IPS DF 19.7 (cell line): ENCODE measurements at places on chromosomes 1 and 21.

DNA sequence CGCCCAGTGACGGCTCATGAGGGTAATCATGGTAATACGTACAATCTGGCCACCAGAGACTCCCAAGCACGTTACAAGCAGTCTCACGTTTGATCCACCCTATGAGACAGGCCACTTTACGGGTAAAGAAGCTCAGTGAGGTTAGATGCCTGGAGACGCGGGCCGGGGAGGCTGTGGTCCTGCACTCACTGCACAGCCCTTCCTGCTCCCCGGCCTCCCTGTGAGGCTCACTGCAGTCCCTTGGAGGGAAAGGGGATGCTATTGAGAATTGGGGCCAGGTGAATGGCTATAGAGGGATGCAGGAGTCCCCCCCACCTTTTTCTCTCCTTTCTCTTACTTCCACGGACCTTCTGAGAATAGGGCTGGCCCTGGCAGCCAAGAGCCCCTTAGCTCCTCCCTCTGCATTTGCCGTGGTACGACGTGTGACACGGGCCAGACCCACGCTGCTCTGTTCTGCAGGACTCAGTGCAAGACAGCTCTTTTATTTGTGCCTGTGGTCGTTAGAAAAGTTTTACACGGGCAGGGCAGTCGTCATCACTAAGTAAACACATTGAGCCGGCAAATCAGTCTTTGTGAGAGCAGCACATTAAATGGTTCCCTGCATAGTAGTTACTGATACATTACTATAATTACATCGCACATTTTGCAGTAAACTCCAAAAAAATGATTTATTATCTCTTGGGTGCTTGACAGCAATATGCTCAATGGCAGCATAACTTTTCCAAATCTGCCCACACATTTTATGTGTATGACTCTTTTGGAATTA lies 18.8 kb downstream of the KIF26B start:
- DNase-seq: no peak

- DNase-seq: peak; percentile 17
Measured at GRCh38 chr1:15304708-15305467, 57.9 kb downstream of the FHAD1 start.

DNA sequence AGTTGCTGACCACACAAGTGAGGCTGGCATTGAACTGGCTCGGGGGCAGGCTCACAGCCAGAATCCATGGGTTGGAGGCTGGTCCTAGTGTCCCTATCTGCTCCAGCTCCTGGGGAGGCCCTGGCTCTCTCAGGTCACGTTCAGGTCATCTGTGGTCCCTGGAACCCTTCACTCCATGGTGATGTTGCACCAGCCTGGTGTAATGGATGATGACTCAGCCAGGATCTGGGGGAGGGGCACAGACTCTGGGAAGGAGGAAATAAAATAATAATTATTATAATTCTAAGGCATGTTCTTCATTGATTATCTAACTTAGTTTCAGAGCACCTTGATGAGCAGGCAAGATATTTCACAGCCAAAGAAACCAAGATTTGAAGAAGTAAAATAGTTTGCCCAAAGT lies 26.6 kb upstream of the FCRL4 start:
- no peak for DNase-seq

- DNase-seq: no peak
Measured at GRCh38 chr1:246280551-246280950, 226.5 kb downstream of the SMYD3 start.

DNA sequence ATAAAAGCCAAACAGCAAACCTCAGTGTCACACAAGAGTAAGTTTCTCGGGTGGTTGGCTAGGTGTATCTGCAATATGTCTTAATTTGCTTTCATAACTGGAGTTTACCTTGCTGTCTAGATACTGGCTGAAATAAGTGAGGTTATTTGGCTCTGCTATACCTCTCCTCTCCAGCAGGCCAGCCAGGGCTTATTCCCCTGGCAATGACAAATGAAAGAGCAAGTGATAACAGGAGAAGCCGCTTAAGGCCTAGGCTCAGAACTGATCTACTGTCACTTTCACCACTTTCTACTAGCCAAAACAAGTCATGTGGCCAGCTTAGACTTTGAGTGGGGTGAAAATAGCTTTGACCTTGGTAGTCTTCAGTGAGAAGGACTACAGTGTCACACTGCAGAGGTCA lies 4.8 kb upstream of the RPE65 start:
- DNase-seq: no peak

GRCh38 chr1:87880098-87880760 lies 551.5 kb downstream of the LMO4 start:
- DNase-seq: no peak

DNA sequence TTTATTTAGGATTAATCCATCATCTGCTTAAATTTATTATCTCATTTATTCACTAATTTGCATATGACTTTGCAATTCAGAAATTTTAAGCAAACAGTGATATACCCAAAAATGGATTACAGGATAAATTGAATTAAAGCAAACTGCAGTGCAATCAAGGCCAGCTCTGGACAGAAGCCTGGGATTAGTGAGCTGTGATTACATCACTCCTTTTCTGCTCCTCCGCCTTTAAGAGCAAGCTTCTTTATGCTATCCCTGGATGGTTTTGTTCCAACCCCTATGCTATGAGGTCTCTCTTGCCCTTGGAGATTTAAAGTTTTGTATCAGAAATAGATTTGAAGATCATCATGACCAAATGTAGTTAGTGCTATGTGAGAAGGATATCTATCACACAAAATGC lies 32.6 kb downstream of the GPR52 start:
- no peak for DNase-seq

DNA sequence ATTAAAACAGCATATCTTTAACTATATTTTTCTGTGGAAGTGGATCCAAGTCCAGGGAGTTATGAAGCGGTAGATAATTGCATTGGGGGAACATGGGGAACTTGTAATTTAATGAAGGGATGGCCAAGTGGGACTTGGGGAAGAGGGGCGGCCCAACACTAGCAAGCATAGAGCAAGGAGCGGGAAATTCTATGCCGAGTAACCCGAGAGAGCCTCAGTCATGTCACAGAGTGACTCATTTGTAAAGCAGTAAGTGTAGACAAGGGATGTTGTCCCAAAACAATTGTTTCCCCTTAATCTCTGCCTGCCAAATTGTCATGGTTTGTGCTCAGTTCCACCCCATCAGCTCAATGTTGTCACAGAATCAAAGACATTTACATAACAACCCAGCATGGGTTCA lies 620.1 kb downstream of the AJAP1 start:
- DNase-seq: no peak

DNA sequence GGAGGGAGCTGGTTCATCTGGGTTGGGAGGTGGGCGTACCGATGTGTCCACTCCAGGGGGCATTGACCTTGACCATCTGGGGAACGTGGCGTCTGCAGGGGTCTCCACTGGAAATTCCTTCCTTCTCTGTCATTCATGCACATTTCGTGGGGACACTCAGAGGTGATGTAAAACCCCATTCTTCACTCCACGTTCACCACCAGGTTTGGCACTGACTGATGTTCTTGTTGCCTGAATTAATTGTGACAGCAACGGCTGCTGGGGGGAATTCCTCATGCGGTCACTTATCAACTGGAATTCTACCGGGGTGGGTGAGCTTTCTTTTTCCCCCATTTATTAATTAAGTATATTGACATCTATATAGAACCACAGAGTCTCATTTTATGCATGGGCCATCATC lies 18.1 kb upstream of the POFUT2 start:
- no peak for DNase-seq

GRCh38 chr21:39637197-39637970 lies 24.6 kb downstream of the B3GALT5 start:
- no peak for DNase-seq

GRCh38 chr1:175209493-175209921 lies 16.9 kb upstream of the KIAA0040 start:
- DNase-seq: no peak

DNA sequence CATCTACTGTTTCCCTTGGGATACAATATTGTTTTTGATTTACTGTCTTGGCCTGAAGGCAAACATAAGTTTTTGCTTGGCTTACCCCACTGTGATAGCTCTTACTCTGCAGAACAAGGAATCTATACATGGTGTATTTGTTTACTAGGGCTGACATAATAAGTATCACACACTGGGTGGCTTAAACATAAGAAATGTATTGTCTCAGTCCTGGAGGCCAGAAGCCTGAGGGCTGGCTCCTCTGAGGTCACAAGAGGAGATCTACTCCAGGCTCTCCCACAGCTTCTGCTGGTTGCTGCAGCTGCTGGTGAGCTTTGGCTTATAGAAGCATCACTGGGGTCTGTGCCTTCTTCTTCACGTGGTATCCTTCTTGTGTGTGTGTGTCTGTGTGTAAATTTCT lies 30.7 kb upstream of the IGSF5 start:
- no peak for DNase-seq

DNA sequence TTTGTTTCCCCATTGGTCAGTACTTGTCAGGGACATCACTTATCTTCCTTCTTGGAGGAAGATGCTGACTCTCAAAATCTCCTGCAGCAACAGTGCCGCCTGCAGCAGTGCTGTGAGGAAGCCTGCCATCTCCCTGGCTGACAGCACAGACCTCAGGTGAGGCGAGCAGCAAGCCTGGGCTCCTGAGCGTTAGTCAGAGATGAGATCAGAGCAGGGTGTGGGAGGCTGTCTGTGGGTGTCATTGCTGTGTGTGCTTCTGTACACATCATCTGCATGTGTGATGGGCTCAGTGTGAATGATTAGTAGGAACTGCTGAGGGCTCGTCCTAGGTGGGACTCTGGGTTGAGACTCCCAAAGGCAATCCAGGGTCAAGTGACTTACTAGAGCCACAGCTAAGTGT lies 6.1 kb downstream of the STRIP1 start:
- DNase-seq: no peak

DNA sequence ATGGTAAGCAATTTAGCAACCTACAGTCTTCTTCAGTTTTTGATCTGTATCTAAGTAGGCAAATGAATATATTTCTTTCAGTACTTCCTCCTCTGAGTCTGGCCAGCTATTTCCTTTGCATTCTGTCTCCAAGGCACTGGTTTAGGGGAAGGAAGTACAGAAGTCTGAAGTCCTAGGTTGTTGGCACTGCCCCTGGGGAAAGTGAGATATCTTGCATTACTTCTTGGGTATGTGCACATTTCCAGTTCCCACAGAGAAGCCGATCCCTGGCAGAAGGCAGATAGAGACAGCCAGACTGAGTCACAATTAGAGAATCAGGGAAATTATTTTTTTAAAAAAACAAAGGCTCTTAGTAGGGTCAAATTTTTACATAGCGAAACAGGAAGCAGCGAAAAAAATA lies 98.8 kb downstream of the RASAL2 start:
- DNase-seq: no peak

DNA sequence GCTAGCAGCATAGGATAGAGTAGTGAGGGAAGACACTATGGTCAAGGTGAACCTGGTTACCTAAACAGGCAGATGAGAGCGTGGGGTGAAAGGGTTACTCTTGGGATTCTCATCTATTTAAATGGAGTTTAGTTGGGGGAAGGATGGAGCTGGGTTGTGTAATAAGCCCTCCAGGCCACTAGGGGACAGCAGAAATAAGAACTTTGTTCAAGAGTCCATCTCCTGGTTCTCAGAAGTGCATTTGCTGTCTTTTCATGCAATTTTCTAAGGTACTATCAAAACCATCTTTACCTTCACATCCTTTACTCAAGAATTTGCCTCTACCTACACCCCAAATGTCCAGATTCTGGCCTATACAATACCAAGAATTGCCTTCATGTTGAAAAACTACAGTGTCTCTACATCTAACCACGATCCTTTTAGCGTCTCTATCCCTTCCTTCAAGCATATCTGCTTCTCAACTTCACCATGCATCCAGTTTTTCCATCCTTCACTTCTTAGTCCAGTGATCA lies 28.0 kb downstream of the SLAMF1 start:
- no peak for DNase-seq

DNA sequence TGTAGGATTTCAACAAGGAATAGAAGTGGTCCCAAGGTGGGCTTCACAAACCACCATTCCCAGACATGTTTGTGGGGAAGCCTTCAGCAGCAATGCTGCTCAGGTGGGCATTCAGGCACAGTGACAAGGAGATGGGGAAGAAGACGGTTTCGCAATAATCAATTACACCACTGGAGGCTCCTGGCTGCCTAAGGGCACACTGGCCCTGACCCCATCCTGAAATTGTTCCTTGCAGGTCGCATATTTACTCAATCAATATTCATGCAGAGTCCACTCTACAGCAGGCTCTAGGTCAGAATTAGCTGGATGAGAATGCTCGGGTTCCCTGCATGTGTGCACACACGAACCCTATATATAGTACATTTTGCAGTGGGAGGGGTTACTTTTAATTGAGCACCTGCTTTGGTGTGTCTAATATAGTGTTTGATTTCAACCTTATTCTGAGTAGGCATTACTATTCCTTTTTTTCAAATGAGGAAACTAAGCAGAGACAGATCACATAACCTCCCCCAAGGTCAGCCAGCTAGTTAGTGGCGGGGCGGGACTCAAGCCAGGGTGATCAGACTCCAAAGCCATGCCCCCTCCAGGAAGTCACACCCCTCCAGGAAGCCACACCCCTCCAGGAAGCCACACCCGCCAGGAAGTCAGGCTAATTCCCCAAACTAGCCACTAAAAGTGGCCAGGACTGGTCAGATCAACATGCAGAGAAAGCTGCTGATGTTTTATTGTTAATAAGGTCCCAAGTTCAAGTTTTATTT lies 106.5 kb downstream of the HLCS start:
- peak; percentile 17 for DNase-seq

- no peak for DNase-seq
Measured at GRCh38 chr1:53373246-53373645, 45.4 kb upstream of the LRP8 start.

DNA sequence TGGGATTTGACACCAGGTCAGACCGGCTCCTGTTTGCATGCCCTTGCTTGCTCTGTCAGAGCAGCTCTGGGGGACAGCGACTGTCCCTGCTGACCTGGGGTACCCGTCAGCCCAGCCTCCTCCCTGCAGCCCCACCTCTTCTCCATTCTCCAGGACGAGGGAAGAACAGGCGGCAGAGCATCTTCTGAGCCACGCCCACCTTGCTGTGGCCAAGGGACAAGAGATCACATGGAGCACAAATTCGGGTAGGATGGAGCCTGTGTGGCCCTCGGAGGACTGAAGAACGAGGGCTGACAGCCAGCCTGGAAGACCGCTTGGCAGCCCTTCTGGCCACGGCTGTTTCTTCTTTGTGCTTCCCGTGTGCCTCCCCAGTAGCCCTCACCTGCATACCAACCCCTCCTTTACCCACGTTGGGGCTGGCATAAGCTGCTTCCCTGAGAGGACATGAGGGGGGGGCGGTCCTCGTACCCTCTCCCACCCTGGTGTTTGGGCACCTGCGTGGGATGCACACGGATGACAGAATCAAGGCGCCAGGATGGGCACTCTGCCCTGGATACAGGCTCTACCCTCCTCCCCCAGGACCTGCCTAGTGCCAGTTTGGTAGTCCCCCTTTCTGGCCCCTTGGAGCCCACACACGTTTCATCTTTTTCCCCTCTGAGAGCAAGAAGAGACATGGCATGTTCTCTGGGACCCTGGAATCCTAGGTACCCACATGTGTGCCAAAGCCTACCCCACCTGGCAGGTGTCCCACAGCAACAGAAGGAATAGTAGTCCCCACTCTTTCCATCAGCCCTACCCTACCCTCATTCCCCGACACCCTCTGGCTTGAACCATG lies 26.9 kb downstream of the CDK18 start:
- DNase-seq: no peak

GRCh38 chr1:94115900-94116436 lies 5.0 kb downstream of the ABCA4 start:
- no peak for DNase-seq
